ENCODE measurements at places on chromosomes 5 and 9. TPM values are rescaled to one million over a fixed set of nuclear protein-coding genes. Genes with fewer than 3 reads are reported as not detected.

GRCh38 chr5:112779531-112779930, 41.8 kb downstream of the APC start:
- DNase-seq, result peak; percentile 78
- peak overlapping the region; percentile 11 for H3K27ac ChIP-seq
- no peaks in the 10 kb centered on the region for H3K27me3 ChIP-seq
- H3K4me3 ChIP-seq, result no peak overlapping the region
- H3K4me1 ChIP-seq, result peaks cover 25% of the 10 kb centered on the region

Gene TMC1
- not detected for total RNA-seq

GRCh38 chr5:90955001-90955635, 396.5 kb downstream of the ADGRV1 start:
- H3K27ac ChIP-seq, result no peak overlapping the region
- no peaks in the 10 kb centered on the region for H3K36me3 ChIP-seq
- H3K4me1 ChIP-seq, result no peaks in the 10 kb centered on the region
- no peak for DNase-seq

DNA sequence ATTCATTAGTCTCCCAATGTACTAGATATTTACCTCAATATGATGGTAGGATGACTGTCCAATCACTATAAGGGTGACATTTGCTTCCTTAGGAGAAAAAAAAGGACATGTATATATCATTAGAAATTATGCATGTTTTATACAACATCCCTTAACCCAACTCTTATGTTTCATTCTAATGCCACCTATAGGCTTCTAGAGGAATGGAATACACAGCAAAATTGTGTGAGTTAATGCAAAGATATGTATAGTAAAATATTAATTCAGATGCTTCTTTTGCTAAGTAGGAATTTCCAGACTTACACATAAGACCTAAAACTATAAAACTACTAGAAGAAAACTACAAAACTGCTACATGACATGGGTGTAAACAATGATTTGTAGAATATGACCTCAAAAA, 3.5 kb downstream of the PRXL2C start:
- peak; percentile 63 for DNase-seq
- no peaks in the 10 kb centered on the region for H3K36me3 ChIP-seq
- peak overlapping the region; percentile 96 for H3K27ac ChIP-seq
- H3K4me1 ChIP-seq, result peaks cover 33% of the 10 kb centered on the region
- H3K27me3 ChIP-seq, result no peaks in the 10 kb centered on the region

DNA sequence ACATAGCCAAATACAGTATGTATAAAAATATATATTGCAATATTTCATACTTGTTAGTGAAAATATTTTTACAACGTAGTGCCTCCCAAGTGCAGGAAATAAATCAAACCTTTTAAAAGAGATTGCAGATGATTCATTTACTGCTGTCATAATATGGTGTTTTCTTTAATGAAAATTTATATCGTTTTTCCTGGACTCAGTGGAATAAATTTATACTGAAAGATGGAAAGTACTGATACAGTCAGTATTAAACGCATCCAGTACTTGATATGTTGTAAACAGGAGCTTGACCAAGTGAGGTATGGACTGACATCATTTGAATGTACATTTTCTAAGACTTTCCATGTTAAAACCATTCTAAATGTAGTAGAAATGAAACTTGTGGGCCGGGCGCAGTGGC, 143.4 kb upstream of the ZNF608 start:
- no peak overlapping the region for H3K27ac ChIP-seq
- H3K4me3 ChIP-seq, result no peak overlapping the region
- no peak for DNase-seq
- H3K27me3 ChIP-seq, result no peaks in the 10 kb centered on the region
- no peaks in the 10 kb centered on the region for H3K36me3 ChIP-seq
- 0 out of 2 replicates have a peak, but pooled peaks cover 4% of the 10 kb centered on the region for H3K4me1 ChIP-seq

Gene HAVCR1
- total RNA-seq, result not detected

Gene GRM6
- total RNA-seq, result not detected
